HepG2 (cell line): ENCODE measurements at places on chromosomes 2 and 18. TPM values are rescaled to one million over a fixed set of nuclear protein-coding genes. Genes with fewer than 3 reads are reported as not detected.
A peak's percentile ranks its signal among the peaks of the same experiment; 100 is the strongest.

DNA sequence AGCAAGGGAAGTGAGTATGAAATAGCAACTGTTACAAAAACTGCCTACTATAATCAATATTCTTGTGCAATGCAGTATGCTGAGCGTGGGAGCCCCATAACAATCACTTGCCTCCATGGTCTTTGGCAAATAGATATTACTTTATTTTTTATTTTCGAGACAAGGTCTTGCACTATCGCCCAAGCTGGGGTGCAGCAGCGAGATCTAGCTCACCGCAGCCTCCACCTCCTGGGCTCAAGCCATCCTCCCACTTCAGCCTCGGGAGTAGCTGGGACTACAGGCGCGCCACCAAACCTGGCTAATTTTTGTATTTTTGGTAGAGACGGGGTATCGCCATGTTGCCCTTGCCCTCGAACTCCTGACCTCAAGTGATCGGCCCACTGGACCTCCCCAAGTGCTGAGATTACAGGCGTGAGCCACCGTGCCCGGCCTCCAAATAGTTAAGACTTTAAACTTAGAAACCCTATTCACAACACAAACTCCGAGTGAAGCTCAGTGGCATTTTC is 1.2 kb upstream of the CCNT2 start:
- H3K4me1 ChIP-seq = peaks cover 30% of the 10 kb centered on the region
- H3K27me3 ChIP-seq = no peaks in the 10 kb centered on the region
- H3K4me3 ChIP-seq = peak overlapping the region; percentile 94
- H3K27ac ChIP-seq = peak overlapping the region; percentile 99

- peak; percentile 6 for DNase-seq
- H3K4me3 ChIP-seq = peak overlapping the region; percentile 34
- no peak overlapping the region for H3K27ac ChIP-seq
- H3K36me3 ChIP-seq = no peaks in the 10 kb centered on the region
Measured at GRCh38 chr18:22711192-22711685, 221.9 kb upstream of the RBBP8 start.

- H3K27me3 ChIP-seq = peaks cover 1% of the 10 kb centered on the region; the same call in 1 of the 2 replicates
- H3K27ac ChIP-seq = no peak overlapping the region
- H3K4me1 ChIP-seq = peaks cover 48% of the 10 kb centered on the region
- DNase-seq = peak; percentile 97
- H3K4me3 ChIP-seq = peak overlapping the region; percentile 50
Measured at GRCh38 chr2:47225061-47225783, 70.1 kb upstream of the STPG4 start.

GRCh38 chr2:108986916-108987510 is 2.0 kb downstream of the EDAR start:
- peaks cover 22% of the 10 kb centered on the region for H3K4me1 ChIP-seq
- no peak overlapping the region for H3K27ac ChIP-seq
- H3K27me3 ChIP-seq = peaks cover 7% of the 10 kb centered on the region; the same call in 1 of the 2 replicates
- DNase-seq = no peak
- H3K4me3 ChIP-seq = no peak overlapping the region
- H3K36me3 ChIP-seq = no peaks in the 10 kb centered on the region

PLEKHM3 gene
- total RNA-seq = 4.5 and 5.3 TPM in 2 replicates

- peaks cover 10% of the 10 kb centered on the region for H3K4me1 ChIP-seq
- H3K27me3 ChIP-seq = peaks cover 63% of the 10 kb centered on the region
- H3K4me3 ChIP-seq = no peak overlapping the region
- DNase-seq = no peak
Measured at GRCh38 chr2:232348936-232349335, 29.6 kb upstream of the ALPP start.

DNA sequence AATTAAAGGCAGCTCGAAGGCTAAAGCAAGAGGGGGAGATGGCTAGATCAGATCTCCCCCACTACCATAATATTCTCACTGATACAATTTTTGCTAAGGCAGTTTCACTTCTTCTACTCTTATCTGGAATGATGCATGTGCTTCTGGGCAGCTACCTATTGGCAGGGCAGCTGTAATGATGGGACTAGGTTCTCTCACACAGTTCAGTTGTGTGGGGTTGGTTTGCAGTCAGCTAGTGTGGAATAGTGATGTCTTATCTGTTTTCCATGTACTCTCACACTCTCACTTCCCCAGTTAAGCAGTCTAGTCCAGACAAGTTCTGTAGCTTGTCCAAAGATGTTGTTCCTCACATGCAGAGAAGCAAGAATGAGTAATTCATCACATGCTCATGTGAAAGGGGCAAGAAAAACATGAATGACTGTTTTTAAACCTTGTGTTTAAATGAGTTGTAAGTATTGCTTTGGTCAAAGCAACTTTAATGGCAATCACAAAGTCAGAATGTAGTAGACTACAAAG is 836.1 kb downstream of the CBLN2 start:
- DNase-seq = no peak
- no peaks in the 10 kb centered on the region for H3K27me3 ChIP-seq
- H3K4me3 ChIP-seq = no peak overlapping the region
- H3K4me1 ChIP-seq = no peaks in the 10 kb centered on the region
- H3K36me3 ChIP-seq = no peaks in the 10 kb centered on the region

DNA sequence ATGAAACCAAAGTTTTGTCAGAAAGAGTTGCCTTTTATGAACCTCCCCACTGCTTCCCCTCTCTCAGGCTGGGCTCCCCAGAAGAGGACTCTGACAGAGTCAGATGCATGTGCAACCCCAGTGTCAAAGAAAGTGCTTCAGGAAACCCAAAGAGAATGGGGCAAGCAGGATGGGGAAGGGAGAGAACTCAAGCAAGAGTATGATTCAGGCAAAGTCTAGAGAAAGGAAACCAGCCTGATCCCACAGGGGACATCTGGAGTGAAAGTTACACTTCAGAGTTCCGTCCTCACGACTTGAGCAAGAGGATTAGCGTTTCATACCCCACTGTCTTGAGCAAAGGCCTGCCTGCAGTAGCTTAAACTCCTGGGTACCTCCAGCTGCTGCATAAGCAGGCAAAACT is 51.8 kb upstream of the EPC2 start:
- H3K36me3 ChIP-seq = no peaks in the 10 kb centered on the region
- no peak overlapping the region for H3K27ac ChIP-seq
- no peaks in the 10 kb centered on the region for H3K27me3 ChIP-seq
- no peaks in the 10 kb centered on the region for H3K4me1 ChIP-seq
- DNase-seq = no peak
- H3K4me3 ChIP-seq = no peak overlapping the region

L3MBTL4 gene
- 12.8 and 13.3 TPM in 2 replicates for total RNA-seq

DNA sequence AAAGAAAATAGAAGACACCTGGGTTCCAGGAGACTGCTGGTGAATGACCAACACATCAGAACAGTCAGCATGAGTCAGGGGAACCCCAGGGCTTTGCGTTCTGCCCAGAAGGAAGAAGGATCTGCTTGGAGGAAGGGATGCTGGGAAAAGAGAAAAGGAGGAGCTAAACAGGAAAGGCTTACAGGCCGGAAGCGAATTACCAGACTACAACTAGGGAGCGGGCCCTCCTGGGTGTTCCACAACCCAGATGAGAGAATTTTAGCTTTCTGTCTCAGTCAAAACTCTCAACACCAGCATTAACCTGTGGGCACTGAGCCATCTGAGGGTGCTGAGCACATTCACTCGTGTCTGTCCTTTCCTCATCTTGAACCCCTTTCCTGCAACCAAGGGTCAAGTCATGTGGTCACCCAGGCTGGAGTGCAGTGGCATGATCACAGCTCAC is 19.2 kb downstream of the CDC42EP3 start:
- no peak for DNase-seq
- H3K4me3 ChIP-seq = no peak overlapping the region
- no peak overlapping the region for H3K27ac ChIP-seq
- peaks cover 2% of the 10 kb centered on the region for H3K27me3 ChIP-seq
- no peaks in the 10 kb centered on the region for H3K36me3 ChIP-seq
- no peaks in the 10 kb centered on the region for H3K4me1 ChIP-seq

- peak overlapping the region; percentile 52; the same call in 1 of the 2 replicates for H3K4me3 ChIP-seq
- H3K27ac ChIP-seq = no peak overlapping the region
- H3K36me3 ChIP-seq = no peaks in the 10 kb centered on the region
- peaks cover 25% of the 10 kb centered on the region for H3K27me3 ChIP-seq
- DNase-seq = no peak
Measured at GRCh38 chr18:24015639-24016631, 1.4 kb downstream of the TTC39C start.

DNA sequence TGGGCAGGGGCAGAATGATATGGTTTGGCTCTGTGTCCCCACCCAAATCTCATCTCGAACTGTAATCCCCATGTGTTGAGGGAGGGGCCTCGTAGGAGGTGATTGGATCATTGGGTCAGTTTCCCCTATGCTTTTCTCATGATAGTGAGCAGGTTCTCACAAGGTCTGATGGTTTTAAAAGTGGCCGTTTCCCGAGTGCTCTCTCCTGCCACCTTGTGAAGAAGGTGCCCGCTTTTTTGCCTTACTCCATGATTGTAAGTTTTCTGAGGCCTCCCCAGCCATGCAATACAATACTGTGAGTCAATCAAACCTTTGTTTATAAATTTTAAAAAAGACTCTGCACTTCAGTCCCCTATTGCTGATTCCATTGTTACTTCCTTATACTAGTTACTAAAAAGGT is 82.9 kb upstream of the CDKL4 start:
- no peak overlapping the region for H3K27ac ChIP-seq
- H3K4me1 ChIP-seq = no peaks in the 10 kb centered on the region
- H3K27me3 ChIP-seq = no peaks in the 10 kb centered on the region
- no peak overlapping the region for H3K4me3 ChIP-seq

GRCh38 chr2:46555011-46555410 is 75.6 kb downstream of the TMEM247 start:
- no peak overlapping the region for H3K27ac ChIP-seq
- no peak for DNase-seq
- no peaks in the 10 kb centered on the region for H3K27me3 ChIP-seq
- no peak overlapping the region for H3K4me3 ChIP-seq
- no peaks in the 10 kb centered on the region for H3K4me1 ChIP-seq

GRCh38 chr18:3264362-3264761 is 2.4 kb downstream of the MYL12B start:
- peak overlapping the region; percentile 65 for H3K27ac ChIP-seq
- peak overlapping the region; percentile 96 for H3K4me3 ChIP-seq

GRCh38 chr2:42102591-42103450 is 55.0 kb downstream of the PKDCC start:
- H3K4me1 ChIP-seq = peaks cover 82% of the 10 kb centered on the region
- H3K36me3 ChIP-seq = no peaks in the 10 kb centered on the region
- no peak for DNase-seq
- peak overlapping the region; percentile 76 for H3K27ac ChIP-seq

DNA sequence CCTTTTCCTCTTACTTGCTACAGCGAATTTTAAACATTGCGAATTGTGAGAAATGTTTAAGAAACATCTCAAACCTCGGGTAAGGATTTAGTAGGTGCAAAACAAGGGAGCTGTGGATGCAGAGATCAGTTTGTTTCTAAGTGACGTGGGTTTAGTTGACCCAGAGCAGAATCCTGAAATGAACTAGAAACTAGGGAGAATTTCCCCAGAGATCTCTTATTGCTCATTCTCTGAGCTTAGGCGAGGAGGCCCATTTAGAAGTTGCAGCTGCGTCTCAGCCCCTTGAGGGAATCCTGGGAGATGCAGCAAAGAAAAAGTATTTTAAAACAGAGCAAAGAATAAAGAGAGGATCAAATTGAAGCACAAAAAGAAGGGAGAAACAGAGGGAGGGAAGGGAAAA is 29.3 kb downstream of the FAM124B start:
- H3K27me3 ChIP-seq = peaks cover 6% of the 10 kb centered on the region; the same call in 2 of the 3 replicates
- H3K36me3 ChIP-seq = no peaks in the 10 kb centered on the region
- DNase-seq = no peak
- no peak overlapping the region for H3K4me3 ChIP-seq
- H3K4me1 ChIP-seq = no peaks in the 10 kb centered on the region

TANK gene
- 96.0 and 96.1 TPM in 2 replicates for total RNA-seq

GRCh38 chr2:75595541-75596395 is 35.0 kb upstream of the EVA1A start:
- no peak overlapping the region for H3K27ac ChIP-seq
- H3K4me1 ChIP-seq = peaks cover 23% of the 10 kb centered on the region
- H3K27me3 ChIP-seq = no peaks in the 10 kb centered on the region
- peak; percentile 38 for DNase-seq

GRCh38 chr2:39124746-39125057 is 3.9 kb upstream of the SOS1 start:
- H3K27me3 ChIP-seq = no peaks in the 10 kb centered on the region; the same call in 2 of the 3 replicates
- peaks cover 52% of the 10 kb centered on the region for H3K4me1 ChIP-seq
- peak overlapping the region; percentile 93 for H3K27ac ChIP-seq
- peak overlapping the region; percentile 82 for H3K4me3 ChIP-seq
- DNase-seq = no peak

GRCh38 chr18:7658701-7659100 is 91.6 kb downstream of the PTPRM start:
- peaks cover 32% of the 10 kb centered on the region for H3K4me1 ChIP-seq
- no peaks in the 10 kb centered on the region for H3K36me3 ChIP-seq
- no peak overlapping the region for H3K27ac ChIP-seq
- H3K27me3 ChIP-seq = no peaks in the 10 kb centered on the region
- peak; percentile 23 for DNase-seq
- H3K4me3 ChIP-seq = no peak overlapping the region

DNA sequence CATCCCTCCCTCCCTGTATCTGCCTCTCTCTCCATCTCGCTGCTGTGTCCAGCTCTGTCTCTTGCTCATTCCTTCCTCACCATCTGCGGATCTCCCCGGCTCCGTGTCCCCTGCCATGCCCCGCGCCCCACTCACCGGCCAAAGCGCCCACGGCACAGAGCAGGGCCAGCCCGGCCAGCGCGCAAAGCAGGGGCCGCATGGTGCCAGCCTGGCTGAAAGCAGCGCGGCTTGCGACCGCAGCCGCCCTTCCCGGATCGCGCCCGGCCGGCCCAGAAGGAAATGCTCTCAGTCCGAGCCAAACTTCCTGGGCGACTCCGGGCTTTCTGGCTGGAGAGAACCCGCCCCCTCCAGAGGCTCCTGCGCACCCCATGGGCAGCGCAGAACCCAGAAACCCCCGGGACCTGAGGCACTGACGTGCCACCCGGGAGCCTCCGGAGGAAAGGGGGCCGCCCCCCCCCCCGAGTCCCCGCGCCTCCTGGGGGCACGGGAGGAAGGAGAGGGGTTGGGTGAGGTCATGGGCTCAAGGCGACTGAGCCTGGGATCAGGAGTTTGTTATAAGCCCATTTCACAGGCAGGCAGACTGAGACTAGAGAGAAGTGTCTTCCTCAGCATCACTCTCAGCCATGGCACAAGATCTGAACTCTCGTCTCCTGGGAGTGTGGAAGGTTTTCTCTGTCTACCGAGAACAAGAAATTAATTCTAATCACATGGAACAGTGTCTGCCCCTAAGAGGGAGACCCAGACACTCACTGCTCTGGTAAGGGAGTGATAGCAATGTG is 45.2 kb upstream of the RAB6C start:
- no peaks in the 10 kb centered on the region for H3K4me1 ChIP-seq
- H3K27me3 ChIP-seq = peaks cover 33% of the 10 kb centered on the region; the same call in 2 of the 3 replicates
- DNase-seq = no peak

DNA sequence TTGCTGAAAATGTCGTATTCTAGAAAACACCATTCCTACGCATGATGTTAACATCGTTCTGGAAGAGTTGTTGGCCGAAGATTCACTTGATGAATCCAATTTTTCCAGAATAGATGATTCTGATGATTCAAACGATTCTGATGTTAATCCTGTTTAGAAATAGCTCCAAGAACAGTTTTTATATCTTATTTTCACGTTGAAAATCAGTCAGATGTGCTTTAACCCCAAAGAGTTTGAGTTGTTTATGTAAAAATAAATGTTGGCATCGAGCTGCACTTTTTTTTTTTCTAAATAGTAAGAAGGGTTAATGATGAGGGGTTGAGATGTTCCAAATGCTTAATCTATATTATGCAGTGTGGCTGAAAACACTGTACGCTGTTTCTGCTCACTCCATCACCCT is 99.9 kb upstream of the LINC00305 start:
- no peaks in the 10 kb centered on the region for H3K36me3 ChIP-seq
- no peak for DNase-seq
- no peak overlapping the region for H3K4me3 ChIP-seq
- no peaks in the 10 kb centered on the region for H3K27me3 ChIP-seq

LGALSL gene
- total RNA-seq = 15.4 and 22.6 TPM in 2 replicates
